Testis (tissue), 5 donors: ENCODE measurements at places on chromosomes 4 and X. TPM values are rescaled to one million over a fixed set of nuclear protein-coding genes. Genes with fewer than 3 reads are reported as not detected.
A peak's percentile ranks its signal among the peaks of the same experiment; 100 is the strongest.

DNA sequence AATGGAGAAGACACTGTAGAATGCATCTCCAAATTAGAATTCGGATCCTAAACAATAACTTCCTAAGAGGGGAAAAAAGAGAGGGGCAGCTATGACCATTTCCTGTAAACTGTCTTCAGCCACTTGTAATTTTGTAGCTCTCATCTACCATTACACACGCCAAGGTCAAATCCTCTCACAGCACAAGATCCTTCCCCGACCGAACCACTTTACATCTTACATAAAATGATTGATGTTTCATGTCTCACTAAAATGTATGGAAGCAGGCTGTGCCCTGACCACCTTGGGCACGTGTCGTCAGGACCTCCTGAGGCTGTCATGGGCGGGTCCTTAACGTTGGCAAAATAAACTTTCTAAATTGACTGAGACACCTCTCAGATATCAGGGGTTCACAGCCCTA is 24.1 kb upstream of the PBDC1 start:
- no peak overlapping the region for H3K4me3 ChIP-seq
- no peaks in the 10 kb centered on the region for H3K36me3 ChIP-seq
- peak; percentile 21 for DNase-seq
- H3K27me3 ChIP-seq: no peaks in the 10 kb centered on the region
- H3K27ac ChIP-seq: peak overlapping the region; percentile 79

GRCh38 chr4:142360657-142361056 is 485.4 kb downstream of the INPP4B start:
- no peaks in the 10 kb centered on the region for H3K4me1 ChIP-seq
- no peaks in the 10 kb centered on the region for H3K36me3 ChIP-seq
- no peaks in the 10 kb centered on the region for H3K27me3 ChIP-seq
- DNase-seq: no peak

GRCh38 chr4:38223782-38224236 is 263.6 kb downstream of the PTTG2 start:
- no peaks in the 10 kb centered on the region for H3K4me1 ChIP-seq
- H3K4me3 ChIP-seq: no peak overlapping the region
- no peak overlapping the region for H3K27ac ChIP-seq
- no peaks in the 10 kb centered on the region for H3K36me3 ChIP-seq

DNA sequence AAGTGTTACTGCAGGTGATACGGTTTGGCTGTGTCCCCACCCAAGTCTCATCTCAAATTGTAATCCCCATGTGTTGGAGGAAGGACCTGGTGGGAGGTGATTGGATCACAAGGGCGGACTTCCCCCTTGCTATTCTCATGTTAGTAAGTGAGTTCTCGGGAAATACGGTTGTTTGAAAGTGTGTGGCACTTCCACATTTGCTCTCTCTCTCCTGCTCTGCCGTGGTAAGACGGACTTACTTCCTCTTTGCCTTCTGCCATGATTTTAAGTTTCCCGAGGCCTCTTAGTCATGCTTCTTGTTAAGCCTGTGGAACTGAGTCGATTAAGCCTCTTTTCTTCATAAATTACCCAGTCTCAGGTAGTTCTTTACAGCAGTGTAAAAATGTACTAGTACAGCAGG is 65.2 kb upstream of the SLC7A11 start:
- peaks cover 9% of the 10 kb centered on the region for H3K4me1 ChIP-seq
- H3K36me3 ChIP-seq: no peaks in the 10 kb centered on the region
- no peak for DNase-seq
- no peak overlapping the region for H3K27ac ChIP-seq

- H3K4me1 ChIP-seq: no peaks in the 10 kb centered on the region
- H3K4me3 ChIP-seq: no peak overlapping the region
- H3K36me3 ChIP-seq: no peaks in the 10 kb centered on the region
- DNase-seq: no peak
- H3K27me3 ChIP-seq: no peaks in the 10 kb centered on the region
- no peak overlapping the region for H3K27ac ChIP-seq
Observed at GRCh38 chrX:120690941-120691340, 61.1 kb upstream of the C1GALT1C1 start.

DNA sequence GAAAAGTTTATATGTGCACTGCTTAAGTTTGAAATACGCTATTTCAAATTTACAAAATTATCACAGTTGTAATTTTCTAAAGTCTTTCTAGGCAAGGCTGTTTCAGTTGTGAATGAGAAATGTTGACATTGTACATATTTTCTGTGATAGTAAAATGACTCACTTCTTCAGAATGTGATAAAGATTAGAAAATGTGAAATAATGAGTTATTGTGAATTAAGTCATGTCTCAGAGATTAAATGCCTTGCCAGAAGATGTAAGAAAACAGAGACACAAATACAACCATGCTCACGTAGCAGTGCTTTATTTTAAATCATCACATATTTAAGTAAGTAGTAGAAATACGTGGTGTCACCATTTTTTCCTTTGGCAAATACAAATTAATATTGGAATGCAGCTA is 768 bp downstream of the CLCN4 start:
- no peak overlapping the region for H3K27ac ChIP-seq
- no peaks in the 10 kb centered on the region for H3K27me3 ChIP-seq

DNA sequence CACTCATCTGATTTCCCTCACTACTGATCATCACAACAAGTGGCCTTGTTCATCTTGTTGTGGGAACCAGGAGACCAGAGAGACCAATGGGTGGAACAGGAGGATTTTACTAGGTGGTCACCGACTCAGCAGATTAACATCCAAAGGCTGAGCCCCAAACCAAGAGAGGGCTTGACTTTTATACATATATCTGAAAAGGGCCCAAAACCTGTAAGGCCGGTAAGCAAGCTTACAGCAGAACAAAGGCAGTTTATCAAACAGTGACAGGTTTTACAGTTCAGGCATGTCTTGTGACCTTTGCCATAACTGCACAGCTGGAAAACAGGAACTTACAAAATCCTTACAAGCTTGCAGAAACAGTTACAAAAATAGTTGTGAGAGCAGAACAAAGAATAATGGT is 195.9 kb downstream of the OR13H1 start:
- no peak overlapping the region for H3K27ac ChIP-seq
- no peaks in the 10 kb centered on the region for H3K4me1 ChIP-seq
- H3K36me3 ChIP-seq: no peaks in the 10 kb centered on the region

DNA sequence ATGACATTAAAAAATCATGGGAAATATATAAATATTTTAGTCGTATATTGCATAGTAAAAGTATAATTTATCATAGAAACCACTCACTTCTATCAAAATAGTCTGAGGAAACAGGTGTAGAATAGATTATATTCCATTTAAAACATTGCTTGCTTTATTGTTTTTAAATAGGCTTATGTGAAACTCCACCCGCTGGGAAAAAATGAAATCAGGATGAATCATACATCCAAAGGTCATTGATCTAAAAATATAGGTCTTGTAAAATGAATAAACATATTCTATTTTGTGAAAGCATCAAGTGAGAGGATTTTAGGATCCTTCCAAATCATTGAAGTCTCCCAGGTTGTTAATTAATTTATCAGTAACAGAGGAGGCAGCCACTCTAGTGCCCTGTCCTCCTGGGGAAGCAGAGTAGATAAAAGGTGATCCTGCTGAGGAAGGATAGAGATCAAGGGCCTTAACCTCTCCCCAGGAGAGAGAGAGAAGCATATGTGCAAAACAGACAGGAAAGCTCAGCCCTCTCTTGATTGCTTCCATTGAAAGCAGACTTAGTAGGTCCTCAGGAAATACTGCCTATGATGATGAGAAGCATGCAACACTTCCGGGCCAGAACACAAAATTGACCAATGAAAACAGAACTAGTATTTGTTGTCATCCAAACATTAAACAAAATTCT is 96.8 kb upstream of the MAP9 start:
- no peak overlapping the region for H3K4me3 ChIP-seq
- no peaks in the 10 kb centered on the region for H3K27me3 ChIP-seq
- H3K36me3 ChIP-seq: no peaks in the 10 kb centered on the region
- DNase-seq: no peak

MEPE gene
- total RNA-seq: not detected

GLRA2 gene
- total RNA-seq: not detected

F8A3 gene
- 20.8 TPM for total RNA-seq

CT45A10 gene
- total RNA-seq: 17.7 TPM
